ENCODE measurements at places on chromosomes 3 and 15.

DNA sequence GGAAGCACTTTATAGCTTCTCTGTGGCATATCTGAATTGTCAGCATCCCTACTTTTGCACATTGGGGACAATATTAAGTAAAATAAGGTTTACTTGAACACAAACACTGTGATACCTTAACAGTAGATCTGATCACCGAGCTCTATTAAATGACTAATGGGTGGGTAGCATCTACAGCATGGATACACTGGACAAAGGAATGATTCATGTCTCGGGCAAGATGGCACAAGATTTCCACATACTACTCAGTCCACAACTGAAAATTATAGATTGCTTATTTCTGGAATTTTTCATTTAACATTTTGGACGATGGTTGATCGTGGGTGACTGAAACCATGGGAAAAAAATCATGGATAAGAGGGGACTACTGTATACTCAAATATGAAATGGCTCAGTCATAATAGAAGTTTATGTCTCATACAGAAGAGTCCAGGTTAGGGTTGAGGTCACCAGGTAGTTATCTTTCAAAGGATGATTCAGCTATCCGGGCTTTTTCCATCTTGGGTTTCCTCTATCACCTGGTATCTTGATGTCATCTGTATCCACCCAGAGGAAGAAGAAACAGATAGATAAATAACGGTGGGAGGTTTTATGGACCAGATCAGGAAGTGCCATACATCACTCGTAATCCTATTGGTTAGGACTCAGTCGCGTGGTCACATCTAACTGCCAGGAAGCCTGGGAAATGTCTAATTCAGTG, 320.0 kb upstream of the RARB start:
- DNase-seq = no peak

DNA sequence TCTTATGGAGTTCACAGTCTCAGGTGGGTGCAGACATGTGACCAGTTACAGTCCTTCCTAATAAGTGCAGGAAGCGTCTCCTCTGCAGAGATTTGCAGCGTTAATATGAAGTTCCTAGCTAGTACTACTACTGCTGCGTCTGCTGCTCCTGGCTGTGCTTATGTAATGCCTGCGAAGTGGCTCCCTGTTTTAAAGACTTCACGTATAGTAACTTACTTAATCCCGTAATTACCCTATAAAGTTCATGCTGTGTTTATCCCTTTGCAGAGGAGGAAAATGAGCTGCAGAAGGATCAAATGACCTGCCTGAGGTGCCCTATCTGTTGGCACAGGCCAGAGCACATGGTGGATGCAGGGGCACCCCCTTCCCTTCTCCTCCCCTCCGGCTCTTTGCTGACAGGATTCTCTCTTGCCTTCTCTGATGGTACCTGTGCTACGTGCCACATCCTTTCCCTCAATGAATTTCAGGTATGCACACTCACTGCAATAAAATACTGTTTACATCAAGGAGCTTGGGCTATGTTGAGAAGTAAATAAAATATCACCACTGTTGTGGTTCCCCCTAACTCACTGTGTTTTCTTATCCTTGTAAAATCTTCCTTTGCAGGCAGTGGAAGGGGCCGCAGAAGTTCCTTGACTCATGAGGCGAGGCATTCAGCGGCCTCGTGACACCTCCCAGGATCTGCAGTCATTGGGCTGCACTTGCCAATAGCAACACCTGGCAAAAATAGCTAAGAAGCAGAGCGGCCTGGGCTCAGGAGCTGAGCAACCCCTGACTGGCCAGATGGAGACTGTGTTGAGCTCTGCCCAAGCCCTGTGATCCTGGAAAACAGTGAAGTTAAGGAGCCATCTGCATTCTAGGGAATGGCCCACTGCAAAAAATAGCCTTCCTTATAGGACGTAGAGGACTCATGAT, 188.9 kb upstream of the ATP10A start:
- DNase-seq = no peak

GRCh38 chr3:11624161-11624560, 19.6 kb downstream of the VGLL4 start:
- DNase-seq = no peak

DNA sequence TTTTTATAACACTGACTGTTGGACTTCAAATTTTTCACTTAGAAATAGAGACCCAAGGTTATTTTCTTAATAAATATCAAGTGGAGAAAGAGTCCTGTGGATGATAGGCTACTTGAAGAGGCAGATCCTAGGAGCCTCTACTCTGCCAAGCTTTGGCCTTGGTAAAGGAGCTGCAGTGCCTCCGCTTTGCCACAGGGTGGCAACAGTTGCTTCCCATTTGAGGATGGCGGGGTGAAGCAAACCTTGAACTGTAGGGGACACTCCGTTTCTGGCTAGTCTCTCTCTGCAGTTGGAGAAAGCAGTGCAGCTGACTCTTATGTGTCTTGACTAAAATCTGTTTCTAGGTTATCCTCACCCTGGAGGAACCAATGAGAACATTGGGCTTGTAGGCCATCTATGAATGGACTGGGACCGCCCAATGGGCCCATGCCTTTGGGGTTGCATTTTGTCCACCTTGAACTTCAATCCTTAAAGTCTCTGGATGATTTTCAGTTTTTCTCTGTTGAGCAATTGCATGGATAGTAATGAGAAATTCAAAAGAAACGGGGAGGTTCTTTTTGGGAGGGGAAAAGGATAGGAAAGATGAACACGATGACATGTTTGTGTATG, 9.8 kb downstream of the SCG5 start:
- DNase-seq = no peak

DNA sequence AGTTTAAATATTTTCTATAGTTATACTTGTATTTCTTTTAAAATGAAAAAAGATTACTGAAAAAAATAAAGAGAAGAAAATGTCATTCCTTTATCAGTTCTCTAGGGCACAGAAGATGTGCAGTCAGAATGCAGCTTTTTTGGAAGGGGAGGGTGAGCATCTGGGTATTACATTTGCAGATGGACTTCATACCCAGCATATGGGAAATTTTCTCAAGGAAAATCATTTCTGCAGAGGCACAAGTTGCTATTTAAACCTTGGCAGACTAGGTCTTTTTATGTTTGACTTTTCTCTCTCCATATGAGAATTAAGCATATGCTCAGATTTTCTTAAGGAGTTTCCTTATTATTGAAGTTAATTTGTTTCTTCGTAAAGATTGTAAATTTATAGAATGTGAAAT, 39.5 kb upstream of the ZNF385D start:
- DNase-seq = no peak

GRCh38 chr15:99721104-99721778, 12.0 kb downstream of the LYSMD4 start:
- no peak for DNase-seq

- DNase-seq = no peak
Measured at GRCh38 chr15:88274553-88275460, 18.3 kb upstream of the NTRK3 start.

DNA sequence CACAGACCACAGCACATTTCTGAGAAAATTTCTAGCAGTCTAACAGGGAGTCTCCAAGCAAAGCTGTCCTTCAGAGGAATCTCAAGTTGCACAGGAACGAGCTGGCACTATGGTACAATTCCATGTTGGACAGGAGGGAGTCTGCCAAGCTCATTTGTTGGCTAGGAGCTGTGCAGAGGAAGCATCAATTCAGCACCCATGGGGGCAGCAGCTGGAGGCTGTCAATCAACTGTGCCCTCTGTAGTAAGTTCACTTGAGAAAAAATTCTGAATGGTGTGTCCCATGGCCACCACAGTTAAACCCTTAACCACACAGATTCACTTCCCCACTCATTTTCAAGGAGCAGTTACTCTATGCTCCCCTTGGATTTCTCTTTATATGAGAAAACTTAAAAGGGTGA, 298.5 kb upstream of the PPP2R3A start:
- DNase-seq = no peak

DNA sequence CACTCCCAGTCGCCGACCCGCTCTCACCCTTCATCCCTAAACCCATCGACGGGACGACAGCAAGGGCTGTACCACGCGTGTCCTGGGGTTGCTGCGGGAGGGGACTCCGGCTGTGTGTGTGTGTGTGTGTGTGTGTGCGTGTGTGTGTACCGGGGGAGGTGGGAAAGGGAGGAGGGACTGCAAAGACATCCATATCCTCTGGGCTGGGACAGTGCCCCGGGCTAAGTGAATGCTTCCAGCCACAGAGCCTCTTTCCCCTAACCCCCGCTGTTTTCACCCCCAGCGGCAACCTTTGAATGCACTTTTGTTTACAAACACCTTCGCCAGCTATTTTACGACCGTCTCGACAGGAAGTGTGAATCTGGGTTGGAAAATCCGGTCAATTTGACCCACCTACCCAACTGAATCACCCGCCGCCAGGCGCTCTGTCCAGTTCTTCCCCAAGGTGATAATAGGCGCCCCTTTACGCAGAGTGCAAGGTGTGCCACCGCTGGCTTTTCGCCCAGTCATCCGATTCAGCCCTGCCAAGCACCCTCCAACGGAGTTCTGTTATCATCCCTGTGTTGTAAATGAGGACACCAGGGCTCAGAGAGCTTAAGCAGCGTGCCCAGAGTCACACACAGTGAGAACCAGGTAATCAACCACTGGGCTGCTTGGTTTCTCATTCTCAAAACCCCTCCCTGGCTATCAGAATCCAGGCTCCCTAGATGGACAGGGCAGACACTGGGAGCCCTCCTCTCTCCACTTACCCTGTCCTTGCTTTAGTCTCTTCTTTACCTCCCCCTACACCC, 739 bp upstream of the AMOTL2 start:
- no peak for DNase-seq

GRCh38 chr3:71243229-71243628, 340.3 kb downstream of the FOXP1 start:
- DNase-seq = no peak

Data from NCI-H1417 treated with DMSO at 0.1 percent for 48 hours (cell line).